ENCODE measurements at places on chromosomes 4 and X.

GRCh38 chr4:40152637-40153036 lies 44.2 kb upstream of the RHOH start:
- DNase-seq = no peak

DNA sequence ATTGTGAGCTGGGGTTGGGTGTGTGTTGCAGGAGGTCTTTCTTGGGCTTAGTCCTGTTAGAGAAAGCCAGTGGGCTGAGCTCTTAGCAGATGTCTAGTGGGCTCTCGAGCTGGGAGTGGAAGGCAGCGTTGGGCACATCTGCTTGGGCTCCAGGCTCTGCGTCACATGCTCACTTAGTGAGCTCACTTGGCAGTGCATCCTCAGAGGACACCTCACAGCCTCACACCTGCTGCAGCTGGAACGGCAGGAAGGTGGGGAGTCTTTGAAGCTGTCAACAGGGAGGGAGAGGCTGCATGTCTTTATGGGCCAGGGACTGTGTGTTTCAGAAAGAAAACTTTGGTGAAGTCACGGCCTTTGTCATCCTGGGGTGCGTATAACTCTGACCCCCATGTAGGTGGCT lies 82.2 kb downstream of the PSAPL1 start:
- DNase-seq = no peak

GRCh38 chr4:74975848-74976824 lies 43.2 kb downstream of the PARM1 start:
- no peak for DNase-seq

DNA sequence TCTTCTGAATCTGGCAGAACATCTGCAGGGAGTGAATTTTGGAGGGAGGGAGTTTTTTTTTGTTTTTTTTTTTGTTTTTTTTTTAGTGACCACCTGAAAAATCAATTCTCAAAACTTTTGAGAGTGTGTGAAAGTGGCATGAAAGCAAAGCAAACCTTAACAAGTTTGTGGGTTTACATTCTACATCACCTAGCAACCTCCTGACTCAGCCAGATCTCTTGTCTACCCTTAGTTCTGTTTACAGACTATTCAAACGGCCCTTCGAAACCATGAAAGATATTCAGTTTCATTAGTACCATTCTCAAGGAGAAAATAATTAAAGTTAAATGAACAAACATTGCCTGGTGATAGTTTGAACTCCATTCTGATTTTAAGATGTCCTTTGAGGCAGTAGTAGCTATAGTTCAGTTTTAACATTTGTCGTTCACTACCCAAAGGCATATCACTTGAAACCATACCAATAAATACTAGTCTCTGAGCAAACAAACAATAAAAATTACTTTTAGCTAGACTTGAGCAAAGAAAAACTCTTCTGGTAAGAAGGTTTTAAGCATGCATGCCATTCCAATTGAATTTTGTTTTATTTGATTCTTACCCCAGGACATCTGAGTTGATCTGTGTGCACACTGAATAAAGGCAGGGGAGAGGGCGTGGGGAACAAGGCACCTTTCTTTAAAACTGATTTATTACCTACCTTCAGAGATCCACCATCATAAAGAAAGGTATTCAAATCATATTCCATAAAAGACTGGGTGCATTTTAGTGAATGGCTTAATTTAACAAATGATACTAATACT lies 137.7 kb downstream of the ARX start:
- DNase-seq = no peak

- no peak for DNase-seq
Observed at GRCh38 chr4:78345237-78345636, 206.3 kb upstream of the ANXA3 start.

- no peak for DNase-seq
Observed at GRCh38 chr4:1502501-1502886, 96.3 kb upstream of the NKX1-1 start.

Data from WTC11 (cell line).